ENCODE measurements at places on chromosomes 2 and 18.

DNA sequence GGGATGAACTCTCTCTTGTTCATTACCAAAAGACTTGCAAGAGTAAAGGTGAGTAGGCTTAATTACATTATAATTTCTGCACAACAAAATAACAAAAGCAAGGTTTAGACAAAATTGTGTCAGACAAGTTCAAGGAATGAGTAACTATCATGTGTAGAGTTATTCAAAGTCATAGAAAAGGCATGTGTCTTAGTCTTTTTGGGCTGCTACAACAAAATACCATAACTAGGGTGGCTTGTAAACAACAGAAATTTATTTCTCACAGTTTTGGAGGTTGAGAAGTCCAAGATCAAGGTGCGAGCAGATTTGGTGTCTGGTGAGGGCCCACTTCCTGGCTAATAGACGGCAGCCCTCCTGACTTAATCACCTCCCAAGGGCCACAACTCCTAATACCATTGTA lies 37.6 kb downstream of the IL1R2 start:
- no peak for DNase-seq

DNA sequence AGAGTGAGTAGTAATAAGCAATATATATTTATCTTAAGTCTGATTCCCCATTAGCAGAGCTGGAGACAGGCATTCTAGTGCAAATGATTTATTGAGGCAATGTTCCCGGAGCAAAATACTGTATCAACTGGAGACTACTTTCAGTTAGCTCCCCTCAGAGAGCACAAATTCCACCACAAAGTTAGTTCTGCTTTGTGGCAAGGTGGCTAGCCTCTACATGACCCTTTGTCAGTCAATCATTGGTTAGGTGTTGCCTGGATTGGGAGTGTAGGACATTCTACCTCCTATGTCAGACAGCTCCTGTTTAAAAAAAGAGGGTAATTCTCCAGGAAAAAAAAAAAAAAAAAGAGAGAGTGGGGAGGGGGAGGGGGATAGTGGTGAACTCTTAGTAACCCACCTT lies 402.2 kb downstream of the NR4A2 start:
- no peak for DNase-seq

GRCh38 chr18:28581521-28582071 lies 404.7 kb upstream of the CDH2 start:
- no peak for DNase-seq

GRCh38 chr18:45626330-45627203 lies 11.3 kb downstream of the SLC14A2 start:
- DNase-seq: no peak

- DNase-seq: no peak
These were observed 139.2 kb downstream of the CCDC102B start for GRCh38 chr18:68937029-68937599.

GRCh38 chr2:37402636-37403035 lies 58.2 kb downstream of the QPCT start:
- no peak for DNase-seq

GRCh38 chr2:16134436-16135165 lies 194.3 kb downstream of the MYCN start:
- DNase-seq: no peak

GRCh38 chr2:128380061-128380889 lies 61.6 kb upstream of the HS6ST1 start:
- no peak for DNase-seq

DNA sequence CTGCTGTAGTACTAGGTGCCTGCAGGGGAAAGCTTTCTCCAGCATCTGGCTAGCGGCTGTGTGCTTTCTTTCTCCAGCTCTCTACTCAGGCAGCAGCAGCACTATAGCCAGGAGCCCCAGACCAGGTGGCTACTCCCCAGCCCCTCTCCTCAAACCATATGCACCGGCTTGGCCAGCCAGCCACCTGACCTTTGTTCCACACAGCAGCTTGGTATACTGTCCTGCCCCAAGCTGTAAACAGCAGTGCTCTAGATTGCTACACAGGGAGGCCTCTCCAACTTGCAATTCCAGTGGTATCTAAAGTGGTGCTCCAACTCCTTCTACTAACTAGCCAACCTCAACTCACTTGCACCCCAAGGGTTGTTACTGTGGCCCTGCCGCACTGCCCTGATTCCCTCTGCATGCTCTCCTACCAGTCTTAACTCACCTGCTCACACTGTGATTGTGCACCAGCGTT lies 19.6 kb downstream of the LDAH start:
- no peak for DNase-seq

DNA sequence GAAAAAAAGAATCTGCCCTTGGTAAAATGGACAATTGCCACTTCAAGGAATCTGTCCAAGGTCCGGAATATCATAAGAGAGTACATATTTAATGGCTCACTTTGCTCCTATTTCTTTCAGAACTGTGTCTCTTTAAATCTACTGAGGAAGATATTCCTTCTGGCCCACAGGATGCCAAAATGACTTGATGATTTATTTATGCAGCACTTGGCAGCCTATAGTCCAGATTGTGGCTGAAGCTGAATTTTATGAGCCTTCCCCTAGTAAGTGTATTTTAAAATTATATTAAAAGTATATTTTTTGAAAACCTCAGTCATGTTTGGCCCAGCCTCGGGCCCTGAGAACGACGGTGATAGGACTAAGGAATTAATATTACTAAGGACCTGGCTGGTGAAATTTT lies 465.1 kb upstream of the HNRNPA3 start:
- DNase-seq: no peak

DNA sequence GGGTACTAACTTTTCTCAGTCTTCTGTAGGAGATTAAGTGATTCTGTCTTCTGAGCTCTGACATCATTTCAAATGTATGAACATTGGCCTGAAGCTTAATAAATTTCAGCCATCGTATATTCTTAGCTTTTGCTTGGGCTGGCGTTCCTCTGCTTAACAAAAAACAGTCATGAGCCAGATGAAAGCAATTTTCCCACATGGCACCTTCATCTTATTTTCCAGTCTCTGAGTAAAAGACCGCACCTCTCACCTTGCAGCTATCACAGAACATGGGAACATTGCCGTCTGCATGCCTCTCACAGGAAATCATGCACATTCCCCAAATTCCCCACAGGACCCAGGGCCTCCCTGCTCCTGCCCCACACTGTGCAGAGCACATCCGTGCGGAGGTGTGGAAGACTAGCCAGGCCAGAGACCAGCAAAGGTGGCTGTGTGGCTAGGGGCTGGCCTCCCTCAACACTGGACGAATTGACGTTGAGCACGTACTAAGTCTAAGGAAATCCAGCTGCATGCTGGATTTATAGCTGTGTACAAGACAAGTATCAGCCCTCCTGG lies 531.8 kb upstream of the ID2 start:
- DNase-seq: no peak

DNA sequence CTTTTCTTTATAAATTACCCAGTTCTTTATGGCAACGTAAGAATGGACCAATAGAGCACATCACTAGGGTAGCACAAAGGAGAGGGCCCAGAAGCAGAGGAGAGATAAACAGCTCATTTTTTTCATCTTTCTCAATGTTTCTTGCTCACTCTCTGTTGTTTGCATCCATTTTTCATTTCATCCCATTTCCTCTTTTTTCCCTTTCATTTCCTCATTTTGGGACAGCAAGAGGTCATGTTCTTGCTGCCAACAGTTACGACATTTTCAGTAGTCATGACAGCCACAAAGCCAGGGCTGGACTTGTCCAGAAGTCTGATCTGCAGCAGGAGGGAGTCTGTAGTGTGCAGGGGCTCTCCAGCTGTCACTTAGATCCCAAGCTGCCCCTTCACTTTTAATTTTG lies 52.7 kb upstream of the CYP1B1 start:
- DNase-seq: no peak

DNA sequence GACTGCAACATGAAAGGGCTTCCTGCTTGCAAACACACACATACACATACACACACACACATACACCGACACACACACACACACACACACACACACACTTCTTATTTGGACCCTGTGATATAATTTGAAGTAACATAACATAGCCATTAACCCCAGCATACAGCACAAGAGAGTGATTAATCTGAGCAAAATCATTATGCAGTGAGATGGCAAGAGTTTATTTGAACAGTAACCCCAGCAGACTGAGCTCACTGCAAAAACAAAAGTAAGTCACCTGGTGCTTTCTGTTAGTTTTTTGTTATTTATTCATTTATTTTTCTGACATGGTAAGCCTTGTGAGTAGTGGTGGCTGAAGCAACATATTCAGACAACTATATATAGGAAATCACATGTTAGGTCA lies 93.7 kb downstream of the NOL4 start:
- DNase-seq: no peak

- no peak for DNase-seq
These were observed 30.9 kb downstream of the SMCHD1 start for GRCh38 chr18:2686349-2686968.

DNA sequence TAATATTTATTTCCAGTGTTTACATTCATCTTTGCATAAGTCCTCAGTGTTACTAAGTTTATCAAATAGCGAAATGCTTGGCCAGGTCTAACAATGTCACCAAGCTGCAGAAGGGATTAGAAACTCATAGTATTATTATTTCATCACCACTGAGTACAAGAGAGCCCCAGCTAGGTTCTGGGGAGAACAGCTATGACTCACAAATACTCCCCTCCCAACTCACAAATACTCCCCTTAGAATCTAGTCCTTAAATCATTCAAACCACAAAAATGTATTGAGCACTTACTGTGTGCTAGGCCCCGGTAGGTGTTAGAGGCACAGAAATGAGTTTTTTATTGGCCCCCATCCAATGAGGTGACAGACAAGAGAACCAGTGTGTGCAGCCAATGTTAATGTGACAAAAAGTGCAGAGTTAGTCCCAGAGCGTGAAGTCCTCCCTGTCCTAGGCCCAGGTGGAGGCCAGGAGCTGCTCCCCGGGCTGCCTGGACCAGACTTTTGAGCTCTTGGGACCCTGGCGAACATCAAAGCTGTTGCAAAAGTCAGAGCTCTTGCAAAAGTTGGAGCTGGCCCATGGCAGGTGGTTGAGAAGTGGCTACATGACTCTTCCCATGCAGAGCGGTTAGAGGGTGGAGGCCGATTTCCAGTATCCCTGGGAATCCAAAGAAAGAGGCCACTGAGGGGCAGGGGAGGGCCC lies 9.8 kb downstream of the STEAP3 start:
- DNase-seq: no peak

DNA sequence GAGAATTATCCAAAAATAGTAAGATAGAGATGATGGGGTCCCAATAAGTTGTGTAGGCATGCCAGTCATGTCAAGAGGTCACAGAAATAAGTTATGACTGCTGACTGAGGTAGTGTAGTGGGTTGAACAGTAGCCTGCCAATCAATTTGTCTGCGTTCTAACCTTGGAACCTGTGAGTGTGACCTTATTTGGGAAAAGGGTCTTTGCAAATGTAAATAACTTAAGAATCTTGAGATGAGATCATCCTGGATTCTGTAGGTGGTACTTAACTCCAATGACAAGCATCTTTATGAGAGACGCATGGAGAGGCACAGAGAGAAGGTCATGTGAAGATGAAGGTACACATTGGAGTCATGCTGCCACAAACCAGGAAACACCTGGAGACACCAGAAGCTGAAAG lies 31.0 kb downstream of the ACVR1 start:
- DNase-seq: no peak

DNA sequence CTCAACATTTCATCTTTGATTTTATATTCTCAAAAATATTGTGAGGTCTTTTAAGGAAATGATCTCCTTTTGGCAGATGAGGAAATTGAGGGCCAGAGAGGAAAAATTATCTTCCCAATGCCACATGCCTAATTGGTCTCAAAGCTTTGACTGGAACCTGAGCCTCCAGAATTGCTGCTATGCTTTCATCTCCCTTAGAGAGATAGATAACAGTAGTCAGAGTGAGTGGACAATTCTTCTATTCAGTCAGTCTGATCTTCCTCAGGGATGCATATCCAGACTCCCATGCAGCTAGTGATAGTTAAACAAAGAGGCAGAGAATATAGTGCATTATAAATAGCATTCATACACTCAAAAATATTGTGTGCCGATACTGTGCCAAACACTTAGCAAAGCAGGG lies 3.8 kb upstream of the CLASP1 start:
- DNase-seq: no peak

DNA sequence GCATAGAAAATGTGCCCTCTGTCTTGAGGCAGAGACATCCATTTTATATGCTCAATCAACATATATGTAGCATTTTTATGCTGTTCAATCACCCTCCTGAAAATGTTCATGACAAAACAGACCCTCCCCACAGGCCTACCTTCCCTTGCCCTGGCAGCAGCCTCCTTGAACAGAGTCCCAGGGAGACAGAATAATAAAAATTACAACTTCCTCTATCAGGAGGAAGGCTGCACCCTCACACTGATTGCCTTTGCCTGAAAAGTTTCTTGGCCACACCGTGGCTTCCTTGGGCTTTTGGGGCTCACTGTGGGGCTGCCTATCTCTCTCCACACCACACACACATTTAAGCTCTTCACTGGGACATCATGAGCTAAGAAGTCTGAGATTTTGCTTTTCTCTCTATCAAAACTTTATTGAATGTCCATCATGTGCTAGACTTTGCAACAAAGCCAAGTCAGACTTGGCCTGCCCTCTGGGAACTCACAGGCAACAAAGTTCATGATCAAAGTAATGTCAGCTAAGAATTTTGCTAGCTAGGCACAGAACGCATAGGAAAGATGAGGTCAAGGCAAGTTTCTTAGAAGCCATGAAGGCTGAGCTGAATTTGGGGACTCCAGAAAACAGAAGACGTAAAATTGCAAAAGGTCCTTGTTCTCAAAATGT lies 101.6 kb downstream of the BCL2L11 start:
- no peak for DNase-seq

DNA sequence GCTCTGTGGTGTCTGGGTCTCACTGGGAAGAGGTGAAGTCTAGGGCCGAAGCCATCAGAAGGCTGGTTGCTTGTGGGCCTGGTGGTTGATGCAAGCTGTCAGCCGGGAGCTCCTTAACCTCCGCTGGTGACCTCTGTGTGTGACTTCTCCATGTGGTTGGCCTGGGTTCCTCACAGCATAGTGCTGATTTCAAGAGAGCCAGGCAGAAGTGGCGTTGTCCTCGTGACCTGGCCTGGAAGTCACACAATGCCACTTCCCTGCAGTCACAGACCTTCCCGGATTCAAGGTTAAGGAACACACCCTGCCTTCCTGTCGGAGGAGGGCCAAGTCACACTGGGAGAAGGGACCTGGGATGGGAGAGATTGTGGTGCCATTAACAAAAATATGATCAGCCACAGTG lies 303.7 kb upstream of the HS6ST1 start:
- no peak for DNase-seq

- DNase-seq: no peak
These were observed 127.1 kb downstream of the SRBD1 start for GRCh38 chr2:45483997-45484396.

DNA sequence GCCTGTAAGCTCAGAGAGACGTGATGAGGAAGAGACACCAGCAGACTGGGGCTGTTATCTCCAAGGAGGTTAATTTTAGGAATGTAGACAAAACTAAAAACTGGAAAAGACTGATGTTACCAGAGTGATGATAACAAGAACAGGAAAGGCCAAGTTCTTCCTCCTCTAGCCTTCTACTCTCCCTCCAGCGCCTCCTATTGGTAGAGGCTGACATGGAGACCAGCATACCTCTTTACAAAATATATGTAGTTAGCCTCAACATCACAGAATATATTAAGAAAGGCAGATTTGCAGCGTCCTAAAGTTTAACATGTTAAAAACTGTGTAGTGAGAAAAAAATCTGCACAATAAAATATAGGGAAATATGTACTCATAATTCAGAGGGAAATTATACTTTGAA lies 66.0 kb downstream of the TCF4 start:
- DNase-seq: no peak

- no peak for DNase-seq
These were observed 171.9 kb downstream of the GALNT1 start for GRCh38 chr18:35753306-35753910.
